Renal cortical epithelial cell (primary cell): ENCODE measurements at places on chromosomes 3 and 15. TPM values are rescaled to one million over a fixed set of nuclear protein-coding genes. Genes with fewer than 3 reads are reported as not detected.
A peak's percentile ranks its signal among the peaks of the same experiment; 100 is the strongest.

CHRM5 gene
- total RNA-seq = 0.05 TPM in 1 of 2 replicates, not detected in the other

DNA sequence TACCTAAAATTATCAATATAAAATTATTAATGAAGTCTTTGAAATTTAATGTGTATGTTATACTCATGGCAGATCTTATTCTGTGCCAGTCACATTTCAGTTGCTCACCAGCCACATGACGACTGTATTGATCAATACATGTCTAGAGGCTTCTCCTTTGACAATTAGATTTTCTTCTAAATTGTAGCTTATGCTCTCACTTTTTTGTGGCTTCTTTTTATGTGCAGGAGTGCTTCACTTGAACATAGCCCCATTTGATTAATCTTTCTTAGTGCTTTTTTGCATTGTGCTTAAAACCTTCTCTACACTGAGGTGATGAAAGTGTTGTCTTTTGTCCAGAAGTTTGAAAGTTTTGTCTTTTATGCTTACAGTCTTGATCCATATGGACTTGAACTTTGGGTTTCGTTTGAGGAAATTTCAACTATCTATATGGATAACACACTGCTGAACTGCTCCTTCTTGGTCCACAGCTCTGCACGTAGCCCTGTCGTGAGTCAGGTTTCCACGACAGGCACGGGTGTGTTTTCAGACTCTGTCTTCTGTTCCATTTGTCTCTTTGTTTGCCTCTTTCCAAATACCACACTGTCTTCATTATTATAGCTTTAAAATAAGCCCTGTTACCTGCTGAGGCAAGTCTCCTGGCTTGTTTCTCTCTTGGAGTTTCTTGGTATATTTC, 393.9 kb upstream of the CFAP20DC start:
- no peak for DNase-seq

C3orf85 gene
- not detected in 2 replicates for total RNA-seq

GRCh38 chr3:183227586-183227985, 25.5 kb upstream of the B3GNT5 start:
- DNase-seq = no peak

GRCh38 chr3:115081444-115081843, 65.6 kb downstream of the ZBTB20 start:
- no peak for DNase-seq

DNA sequence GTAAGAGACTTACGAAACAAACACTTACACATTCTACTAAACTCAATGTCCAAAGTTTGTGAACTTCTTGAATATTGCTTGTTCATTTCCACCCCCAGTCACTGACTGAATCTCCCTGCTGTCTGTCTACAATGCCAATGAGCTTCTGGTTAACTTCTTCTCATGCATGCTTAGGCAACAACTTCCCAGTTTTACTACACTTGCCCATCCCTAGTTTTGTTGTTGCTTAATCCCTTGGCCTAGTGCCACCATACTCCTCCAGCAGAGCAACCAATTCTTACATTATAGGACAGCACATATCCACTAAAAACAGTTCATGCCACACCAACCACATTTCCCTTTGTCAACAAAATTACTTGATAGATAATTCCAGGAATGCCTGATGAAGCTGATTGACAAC, 40.9 kb upstream of the CCR2 start:
- DNase-seq = peak; percentile 55

GYG1 gene
- total RNA-seq = 25.0 and 37.5 TPM in 2 replicates

THOC7 gene
- 68.6 and 103 TPM in 2 replicates for total RNA-seq

GRCh38 chr3:53938645-53939044, 47.0 kb upstream of the SELENOK start:
- DNase-seq = peak; percentile 53

DNA sequence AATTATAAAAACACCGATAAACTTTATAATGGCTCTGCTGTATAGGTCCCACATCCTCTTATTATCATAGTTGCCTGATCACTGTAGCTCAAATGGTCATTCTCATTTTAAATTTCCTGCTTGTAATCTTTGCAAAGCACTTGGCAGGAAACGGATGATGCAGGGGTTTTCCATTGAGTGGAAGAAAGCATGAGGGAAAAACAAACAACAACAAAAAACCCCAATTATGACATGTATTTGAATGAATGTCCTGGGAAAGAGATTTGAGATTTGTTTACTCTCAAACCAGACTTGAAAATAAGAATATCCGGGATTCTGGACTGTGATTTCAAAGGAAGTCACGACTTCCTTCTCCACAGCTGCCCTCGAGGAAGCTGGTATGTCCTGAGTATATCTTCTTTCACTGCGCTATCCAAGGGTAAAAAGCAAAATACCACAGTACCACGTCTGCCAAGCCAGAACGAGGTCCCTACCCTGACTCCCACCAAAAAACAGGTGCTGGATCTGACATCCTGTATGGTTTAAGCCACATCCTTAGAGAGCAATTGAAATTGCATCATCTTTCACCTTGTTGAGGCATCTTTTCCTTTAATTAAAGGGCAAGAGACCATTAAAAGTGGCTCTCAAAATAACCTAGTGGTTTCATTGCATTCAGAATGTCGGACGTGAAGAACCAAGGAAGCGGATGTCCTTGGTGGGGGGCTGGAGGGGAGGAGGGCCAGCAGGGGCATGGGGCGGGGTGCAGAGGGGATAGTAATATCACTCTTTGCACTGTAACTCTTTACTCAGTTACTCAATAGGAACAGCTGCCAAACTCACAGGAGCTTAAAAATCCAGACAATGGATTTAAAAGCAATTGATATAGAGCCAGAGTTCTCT, 13.5 kb upstream of the TIPIN start:
- DNase-seq = peak; percentile 48

GRCh38 chr15:39585871-39586301, 5.0 kb downstream of the THBS1 start:
- no peak for DNase-seq

DNA sequence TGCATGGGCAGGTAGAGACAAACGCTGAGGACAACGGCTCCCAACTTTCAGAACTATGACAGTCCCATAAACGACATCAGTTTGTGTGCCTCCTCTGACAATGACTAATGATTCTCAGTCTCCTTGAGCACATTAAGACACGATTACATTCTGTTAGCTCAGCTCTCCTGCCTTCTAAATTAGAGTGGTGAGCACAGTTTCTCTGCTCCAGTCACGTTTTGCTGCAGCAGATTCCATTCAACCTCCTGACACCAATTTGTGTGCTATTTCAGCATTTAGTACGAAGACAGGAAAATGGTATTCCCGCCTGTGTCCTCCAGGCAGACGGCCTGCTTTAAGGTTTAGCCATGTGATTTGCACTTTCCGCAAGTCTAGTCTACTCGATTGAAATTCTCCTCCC, 458.4 kb upstream of the CFAP20DC start:
- no peak for DNase-seq

GRCh38 chr15:34647569-34648293, 64.3 kb upstream of the GOLGA8B start:
- DNase-seq = no peak

DNA sequence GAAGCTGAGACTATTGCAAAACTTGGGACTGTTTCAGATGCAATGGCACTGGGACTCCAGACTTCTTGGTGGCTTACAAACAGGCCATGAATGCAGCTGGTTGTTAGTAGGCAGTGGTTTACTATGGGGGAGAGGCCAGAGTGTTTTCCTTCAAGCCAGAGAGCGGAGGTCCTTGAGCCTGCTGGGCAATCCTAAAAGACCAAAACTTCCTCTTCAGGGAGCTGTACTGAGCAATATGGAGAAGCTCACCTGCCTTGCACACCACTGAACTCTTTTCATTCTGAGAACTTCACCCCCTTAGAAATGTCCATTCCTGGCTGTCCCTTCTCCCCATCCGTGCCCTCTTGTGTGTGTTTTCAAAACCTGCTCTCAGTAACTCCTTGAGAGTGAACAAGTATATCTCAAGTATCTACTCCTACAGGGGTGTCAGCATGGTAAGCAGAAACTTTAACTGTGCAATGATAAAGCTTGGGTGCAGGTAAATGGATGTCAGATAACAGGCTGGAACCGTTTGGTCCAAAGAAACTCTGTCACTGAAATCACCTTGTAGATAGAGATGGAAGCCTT, 213.9 kb downstream of the CLSTN2 start:
- DNase-seq = no peak

GRCh38 chr15:92495446-92495845, 101.8 kb downstream of the ST8SIA2 start:
- no peak for DNase-seq

GRCh38 chr15:90062462-90062932, 39.8 kb downstream of the IDH2 start:
- no peak for DNase-seq

CLDN16 gene
- 30.2 and 41.8 TPM in 2 replicates for total RNA-seq

IQCF5 gene
- not detected in 2 replicates for total RNA-seq

- DNase-seq = no peak
These were observed 34.8 kb downstream of the MCCC1 start for GRCh38 chr3:183064475-183064874.

GRCh38 chr3:77414881-77415280, 375.0 kb downstream of the ROBO2 start:
- no peak for DNase-seq

DNA sequence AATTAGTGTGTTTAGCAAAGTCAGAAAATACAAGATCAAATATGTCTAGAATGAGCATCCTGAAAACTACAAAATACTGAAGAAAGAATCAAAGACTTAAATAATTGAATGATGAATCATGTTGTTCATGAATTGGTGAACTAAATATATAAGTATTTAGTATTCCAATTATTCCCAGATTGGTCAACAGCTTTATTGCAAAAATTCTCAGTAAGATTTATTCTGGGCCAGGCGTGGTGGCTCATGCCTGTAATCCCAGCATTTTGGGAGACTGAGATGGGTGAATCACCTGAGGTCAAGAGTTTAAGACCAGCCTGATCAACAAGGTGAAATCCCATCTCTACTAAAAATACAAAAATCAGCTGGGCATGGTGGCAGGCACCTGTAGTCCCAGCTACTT, 250.0 kb upstream of the NECTIN3 start:
- no peak for DNase-seq

DNA sequence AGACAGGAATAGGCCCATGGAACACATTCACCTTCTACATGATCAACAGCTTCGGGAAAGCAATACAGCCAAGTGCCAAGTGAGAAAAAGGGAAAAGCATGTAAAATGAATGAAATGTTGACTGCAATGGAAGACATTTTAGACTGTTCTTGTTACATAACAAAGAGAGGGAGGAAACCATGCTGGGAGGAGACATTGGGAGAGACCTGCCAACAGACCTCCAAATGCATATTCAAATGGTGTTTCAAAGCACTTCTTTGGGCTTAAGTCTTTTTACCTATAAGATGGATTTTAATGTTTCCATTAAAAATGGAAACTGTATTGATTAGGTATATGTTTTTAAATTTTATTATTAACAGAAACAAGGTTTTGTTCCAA, 350.0 kb upstream of the THBS1 start:
- no peak for DNase-seq

ACTC1 gene
- not detected in 2 replicates for total RNA-seq

DNA sequence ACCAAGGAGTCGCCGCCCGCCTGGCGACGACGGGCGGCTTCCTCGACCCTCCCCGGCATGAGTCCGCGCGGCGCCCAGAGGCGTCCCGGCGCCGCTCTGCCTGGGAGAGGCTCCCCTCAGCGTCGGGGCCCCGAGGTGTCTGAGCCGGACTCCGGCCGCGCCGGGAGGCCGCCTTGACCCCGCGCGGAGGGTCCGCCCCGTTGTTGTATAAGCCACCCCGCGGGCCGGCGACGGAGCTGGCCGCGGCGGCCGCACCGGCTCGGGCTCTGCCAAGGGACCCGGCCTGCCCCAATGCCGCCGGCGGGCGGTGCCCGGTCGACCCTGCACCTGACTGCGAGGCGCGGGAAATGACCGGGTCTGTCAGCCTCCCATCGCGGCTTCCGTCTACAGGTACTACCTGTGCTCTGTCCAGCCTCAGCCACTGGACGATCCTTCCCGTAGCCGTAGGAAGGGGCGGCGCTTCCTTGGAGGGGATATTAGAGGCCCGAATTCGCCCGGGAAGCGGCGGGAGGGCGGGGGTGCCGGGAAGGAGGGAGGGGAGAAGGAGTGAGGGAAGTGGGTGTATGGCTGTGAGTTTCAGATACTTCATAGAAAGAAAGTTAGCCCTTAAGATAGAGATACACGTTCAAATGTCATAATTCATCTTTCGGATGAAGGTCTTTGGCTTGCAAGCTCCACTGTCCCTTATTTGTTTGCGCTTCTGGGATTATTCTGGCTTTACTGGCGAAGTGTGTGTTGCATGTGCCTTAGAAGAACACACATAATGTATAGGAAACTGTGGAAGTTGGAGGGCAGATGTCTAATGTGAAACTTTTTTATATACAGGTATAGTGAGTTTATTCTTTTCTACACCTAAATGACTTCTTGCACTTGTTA, 620 bp downstream of the ABHD5 start:
- DNase-seq = peak; percentile 44

DNA sequence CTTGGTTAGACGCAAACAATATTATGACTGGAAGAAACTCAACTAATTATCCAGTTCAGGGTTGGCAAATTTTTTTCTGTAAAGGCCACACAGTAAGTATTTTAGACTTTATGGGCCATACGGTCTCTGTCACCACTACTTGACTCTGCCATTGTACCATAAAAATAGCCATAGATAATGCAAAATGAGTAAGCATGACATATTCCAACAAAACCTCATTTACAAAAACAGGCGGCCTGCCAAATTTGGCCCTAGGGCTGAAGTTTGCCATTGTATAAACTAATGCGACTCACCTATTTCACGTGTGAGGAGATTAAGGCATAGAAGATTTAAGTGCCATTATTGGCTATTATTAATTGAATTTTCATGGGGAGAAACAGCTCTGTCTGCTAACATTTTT, 116.8 kb upstream of the CNTN6 start:
- peak; percentile 2 for DNase-seq

DNA sequence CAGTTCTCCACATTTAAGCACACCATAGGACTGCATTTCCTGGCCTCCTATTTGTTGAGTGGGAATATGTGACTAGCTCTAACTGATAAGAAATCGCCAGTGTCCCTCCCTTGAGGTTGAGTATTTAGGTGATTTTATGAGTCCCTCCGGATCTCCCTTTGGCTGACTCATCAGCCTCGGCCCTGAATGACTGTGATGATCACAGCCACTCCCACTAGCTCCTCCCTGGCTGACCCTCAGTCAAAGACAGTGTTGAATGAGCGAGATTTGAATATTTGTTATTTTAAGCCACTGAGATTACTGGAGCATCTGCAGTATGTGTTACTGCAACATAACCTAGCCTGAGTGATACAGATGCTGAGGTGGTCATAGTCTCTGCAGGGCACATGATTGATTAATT, 515.3 kb downstream of the EPHB1 start:
- no peak for DNase-seq

HRG gene
- total RNA-seq = 0.15 TPM in 1 of 2 replicates, not detected in the other

STAC gene
- total RNA-seq = 22.1 and 22.4 TPM in 2 replicates

SNTN gene
- total RNA-seq = not detected in 2 replicates

TIMMDC1 gene
- 57.7 and 79.2 TPM in 2 replicates for total RNA-seq

DNA sequence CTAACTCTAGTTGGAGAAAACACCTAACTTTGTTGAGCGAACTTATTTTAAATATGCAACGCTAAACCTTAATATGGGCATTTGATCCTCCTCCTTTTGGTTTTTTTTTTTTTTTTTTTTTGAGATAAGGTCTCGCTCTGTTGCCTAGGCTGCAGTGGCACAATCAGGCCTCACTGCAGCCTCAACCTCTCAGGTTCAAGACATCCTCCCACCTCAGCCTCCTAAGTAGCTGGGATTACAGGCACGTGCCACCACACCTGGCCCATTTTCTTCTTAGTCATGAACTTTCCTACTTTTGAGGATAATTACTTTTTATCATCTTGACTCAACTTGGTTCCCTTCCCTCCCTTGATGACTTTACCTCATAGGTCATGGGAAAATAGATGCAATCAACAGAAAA, 3.9 kb downstream of the NUSAP1 start:
- no peak for DNase-seq
